ENCODE measurements at places on chromosomes 13 and 19.

- DNase-seq, result no peak
Observed at GRCh38 chr13:87172166-87172835, 498.9 kb upstream of the SLITRK5 start.

- no peak for DNase-seq
Observed at GRCh38 chr13:41674246-41674645, 216.9 kb downstream of the RGCC start.

GRCh38 chr19:52694921-52695320 lies 39.9 kb downstream of the ZNF611 start:
- DNase-seq, result no peak

DNA sequence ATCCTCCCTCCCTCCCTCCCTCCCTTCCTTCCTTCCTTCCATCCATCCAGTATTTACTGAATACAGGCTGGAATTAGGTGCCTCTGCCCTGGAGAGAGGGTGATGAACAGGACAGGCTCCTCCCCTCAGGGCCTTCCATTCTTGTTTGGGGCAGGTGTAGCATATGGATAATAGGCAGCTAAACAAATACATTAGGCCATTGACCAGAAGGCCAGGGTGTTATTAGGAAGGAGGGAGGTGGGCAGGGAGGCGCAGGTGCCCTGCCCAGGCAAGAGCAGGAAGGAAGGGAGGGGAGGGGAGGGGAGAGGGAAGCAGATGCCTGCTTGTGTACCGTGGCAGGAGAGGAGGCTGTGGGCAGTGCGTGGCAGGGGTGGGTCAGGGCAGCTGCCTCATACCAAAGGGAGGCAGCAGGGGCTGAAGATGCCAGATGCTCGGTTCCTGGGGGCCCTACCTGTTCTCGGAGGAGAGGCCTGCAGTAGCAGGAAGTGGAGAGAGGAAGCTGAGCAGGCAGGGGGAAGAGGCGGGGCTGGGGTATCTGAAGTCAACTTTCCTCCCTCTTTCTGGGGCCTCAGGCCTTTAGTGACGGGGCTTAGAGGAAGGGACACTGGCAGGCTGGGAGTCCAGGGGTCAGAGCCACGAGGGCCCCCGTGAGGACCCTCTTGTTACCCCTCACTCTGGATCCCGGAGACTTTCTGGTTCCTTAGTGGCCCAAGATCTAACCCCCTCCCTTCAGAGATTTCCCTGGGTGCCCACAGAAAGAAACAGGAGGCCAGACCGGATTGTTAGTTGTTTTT lies at the start of gene RINL:
RINL (minus strand) TSS at position 495 of the 794 bp plus-strand sequence. CDS start 1,533 bp downstream, outside the sequence.
- peak; percentile 78 for DNase-seq

- DNase-seq, result no peak
Observed at GRCh38 chr13:57340878-57341277, 173.9 kb downstream of the PRR20E start.
